ENCODE measurements at places on chromosomes 6 and 20.

DNA sequence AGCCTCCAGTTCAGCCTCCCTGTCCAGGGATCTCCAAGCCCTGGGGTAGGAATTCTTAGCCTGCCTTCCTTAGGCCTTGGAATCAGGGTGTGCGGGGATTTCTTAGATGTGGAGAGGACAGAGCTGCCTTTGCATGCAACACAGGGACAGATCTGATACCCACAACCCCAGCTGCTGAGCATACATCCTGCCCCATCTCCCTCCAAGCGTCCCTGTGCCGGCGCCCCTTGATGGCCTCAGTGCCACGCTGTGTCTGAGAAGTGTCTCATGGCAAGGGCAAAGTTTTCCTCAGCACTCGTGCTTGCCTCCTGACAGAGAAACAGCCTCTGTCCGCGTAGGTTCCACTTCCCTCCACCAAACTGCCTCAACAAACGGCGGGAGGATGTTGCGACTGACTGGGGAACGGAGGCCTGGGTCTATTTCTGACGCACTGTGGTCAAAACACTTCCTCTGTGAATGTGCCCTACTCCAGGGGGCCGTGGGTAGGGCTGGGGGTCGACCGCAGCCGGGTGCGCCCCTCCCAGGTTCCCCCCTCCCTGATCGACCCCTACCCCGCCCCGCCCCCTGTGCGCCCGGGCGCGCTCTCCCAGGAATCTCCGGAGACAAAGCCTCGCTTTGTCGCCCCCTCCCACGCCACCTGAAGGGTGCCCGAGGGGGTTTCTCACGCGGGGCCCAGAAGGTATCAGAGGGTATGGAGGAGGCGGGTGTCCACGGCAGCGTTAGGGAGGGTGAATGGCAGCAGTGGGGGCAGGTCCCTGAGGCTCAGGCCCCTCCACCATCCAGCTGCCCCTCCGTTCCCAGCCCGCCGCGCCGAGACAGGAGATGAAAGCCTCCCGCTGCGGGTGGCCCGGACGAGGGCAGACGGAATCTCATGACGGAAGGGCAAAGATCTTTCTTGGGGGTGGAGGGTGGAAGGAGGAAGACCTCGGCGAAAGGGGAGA lies 806 bp downstream of the MICAL1 start:
- no peak for DNase-seq

DNA sequence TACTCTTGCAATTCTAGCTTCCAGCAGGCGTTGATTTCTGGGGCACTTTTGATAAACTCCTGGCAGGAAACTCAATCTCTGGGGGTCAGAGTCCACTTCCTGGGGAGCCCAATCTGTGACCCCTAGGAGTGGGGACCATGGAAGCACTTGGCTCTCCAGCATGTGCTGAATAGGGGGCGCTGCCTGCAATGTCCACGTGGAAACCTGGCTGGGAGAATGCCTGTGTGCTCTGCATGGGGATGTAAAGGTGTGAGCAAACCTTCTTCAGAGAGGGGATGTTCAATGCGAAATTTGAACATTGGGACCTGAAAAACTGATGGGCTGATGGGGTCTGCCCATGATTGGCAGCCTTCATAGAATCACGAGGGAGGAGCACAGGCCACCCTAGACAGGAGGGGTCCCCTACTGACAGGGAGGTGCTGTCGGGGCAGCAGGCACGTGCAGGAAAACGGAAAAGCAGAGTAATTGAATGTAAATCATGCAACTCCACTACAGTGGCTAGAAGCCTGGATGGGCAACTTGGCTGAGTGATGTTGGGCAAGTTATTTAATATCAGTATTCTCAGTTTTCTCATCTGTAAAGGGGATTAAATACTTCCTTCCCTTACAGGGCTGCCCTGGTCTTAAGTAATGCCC lies 47.8 kb downstream of the CEP43 start:
- no peak for DNase-seq

- no peak for DNase-seq
Observed at GRCh38 chr20:61874421-61875068, 191.1 kb downstream of the TAF4 start.

DNA sequence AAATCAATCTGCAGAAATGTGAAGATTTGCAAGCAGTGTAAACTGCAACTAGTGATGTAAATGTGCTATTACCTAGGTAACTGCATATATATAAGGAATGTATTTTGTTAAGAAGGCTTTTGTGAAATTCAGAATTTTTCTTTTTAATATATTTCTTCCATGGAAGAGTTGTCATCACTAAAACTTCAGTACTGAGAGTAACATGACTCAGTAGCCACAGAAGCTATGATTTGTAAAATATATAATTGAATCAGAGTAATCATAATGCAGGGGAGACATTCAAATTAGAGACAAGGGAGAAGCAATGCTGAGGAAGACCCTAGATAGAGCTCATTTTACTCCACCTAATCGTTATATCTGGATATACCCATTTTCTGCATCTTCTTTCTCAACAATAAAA lies 141.7 kb downstream of the ADGRG6 start:
- no peak for DNase-seq

GRCh38 chr6:88368071-88368787 lies 202.1 kb upstream of the CNR1 start:
- DNase-seq: no peak

- no peak for DNase-seq
Observed at GRCh38 chr20:40948465-40949267, 80.0 kb upstream of the TOP1 start.

- no peak for DNase-seq
Observed at GRCh38 chr6:115667478-115668026, 393.1 kb downstream of the FRK start.

GRCh38 chr6:72288592-72288991 lies 333.3 kb upstream of the KCNQ5 start:
- DNase-seq: no peak

DNA sequence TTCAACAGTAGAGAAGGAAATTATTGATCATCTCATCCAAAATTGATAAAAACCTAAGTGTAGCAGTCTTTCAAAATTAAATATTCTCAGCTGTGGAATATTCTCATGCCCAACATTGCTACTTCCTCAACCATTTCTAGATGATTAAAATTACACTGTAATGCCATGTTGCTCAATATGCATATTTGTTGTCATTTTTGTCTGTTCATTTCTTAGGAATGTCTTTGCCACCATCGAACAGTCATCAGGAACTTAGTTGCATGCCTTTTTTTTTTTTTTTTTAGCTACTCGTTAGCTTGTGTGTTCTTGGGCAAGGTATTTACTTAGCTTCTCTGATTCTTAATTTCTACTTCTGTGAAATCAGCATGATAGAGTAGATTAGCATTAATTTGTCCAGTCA lies 188.6 kb downstream of the DTNBP1 start:
- no peak for DNase-seq

GRCh38 chr6:3263096-3263495 lies 4.3 kb downstream of the PSMG4 start:
- no peak for DNase-seq

GRCh38 chr20:56630086-56630493 lies 984 bp downstream of the TFAP2C start:
- DNase-seq: no peak

DNA sequence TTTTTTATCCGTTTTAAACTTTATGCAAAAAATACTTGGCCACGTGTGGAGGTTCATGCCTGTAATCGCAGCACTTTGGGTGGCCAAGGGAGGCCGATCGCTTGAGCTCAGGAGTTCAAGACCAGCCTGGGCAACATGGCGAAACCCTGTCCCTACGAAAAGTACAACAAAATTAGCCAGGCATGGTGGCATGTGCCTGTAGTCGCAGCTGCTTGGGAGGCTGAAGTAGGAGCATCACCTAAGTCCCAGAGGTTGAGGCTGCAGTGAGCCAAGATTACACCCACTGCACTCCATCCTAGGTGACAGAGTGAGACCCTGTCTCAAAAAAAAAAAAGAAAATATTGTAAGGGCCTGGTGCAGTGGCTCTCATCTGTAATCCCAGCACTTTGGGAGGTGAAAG lies 45.0 kb downstream of the CSE1L start:
- DNase-seq: no peak

- DNase-seq: no peak
Observed at GRCh38 chr20:24439737-24440387, 29.6 kb upstream of the SYNDIG1 start.

GRCh38 chr6:34366639-34366921 lies 25.9 kb downstream of the NUDT3 start:
- no peak for DNase-seq

GRCh38 chr20:64261138-64261537 lies 5.6 kb downstream of the PCMTD2 start:
- DNase-seq: peak; percentile 84

- DNase-seq: no peak
Observed at GRCh38 chr20:53263554-53264438, 291.6 kb downstream of the TSHZ2 start.

DNA sequence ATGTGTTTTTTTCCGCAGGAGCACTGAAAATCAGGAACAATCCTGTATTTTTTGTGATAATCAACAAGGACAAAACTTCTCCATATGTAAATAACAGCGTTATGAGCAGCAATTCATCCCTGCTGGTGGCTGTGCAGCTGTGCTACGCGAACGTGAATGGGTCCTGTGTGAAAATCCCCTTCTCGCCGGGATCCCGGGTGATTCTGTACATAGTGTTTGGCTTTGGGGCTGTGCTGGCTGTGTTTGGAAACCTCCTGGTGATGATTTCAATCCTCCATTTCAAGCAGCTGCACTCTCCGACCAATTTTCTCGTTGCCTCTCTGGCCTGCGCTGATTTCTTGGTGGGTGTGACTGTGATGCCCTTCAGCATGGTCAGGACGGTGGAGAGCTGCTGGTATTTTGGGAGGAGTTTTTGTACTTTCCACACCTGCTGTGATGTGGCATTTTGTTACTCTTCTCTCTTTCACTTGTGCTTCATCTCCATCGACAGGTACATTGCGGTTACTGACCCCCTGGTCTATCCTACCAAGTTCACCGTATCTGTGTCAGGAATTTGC lies at the start of gene TAAR6:
TAAR6 (plus strand) TSS at position 102 of the 557 bp plus-strand sequence; CDS start at position 102, 0 bp downstream.
- DNase-seq: no peak

DNA sequence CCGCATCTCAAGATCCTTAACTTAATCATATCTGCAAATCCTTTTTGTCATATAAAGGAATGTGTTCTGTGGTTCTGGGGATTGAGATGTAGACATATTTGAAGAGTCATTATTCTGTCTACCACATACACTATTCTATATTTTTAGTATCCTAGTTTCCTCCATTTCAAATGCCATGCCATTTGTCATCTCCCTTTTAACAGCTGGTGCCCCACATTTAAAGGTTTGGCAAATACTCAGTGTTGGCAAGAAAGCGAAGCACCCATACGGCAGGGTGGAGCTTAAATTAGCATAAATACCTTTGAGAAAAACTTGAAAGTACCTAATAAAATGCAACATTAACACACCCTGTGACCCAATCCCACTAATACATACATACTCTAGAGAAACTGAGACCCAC lies 31.7 kb downstream of the PAK5 start:
- DNase-seq: no peak

DNA sequence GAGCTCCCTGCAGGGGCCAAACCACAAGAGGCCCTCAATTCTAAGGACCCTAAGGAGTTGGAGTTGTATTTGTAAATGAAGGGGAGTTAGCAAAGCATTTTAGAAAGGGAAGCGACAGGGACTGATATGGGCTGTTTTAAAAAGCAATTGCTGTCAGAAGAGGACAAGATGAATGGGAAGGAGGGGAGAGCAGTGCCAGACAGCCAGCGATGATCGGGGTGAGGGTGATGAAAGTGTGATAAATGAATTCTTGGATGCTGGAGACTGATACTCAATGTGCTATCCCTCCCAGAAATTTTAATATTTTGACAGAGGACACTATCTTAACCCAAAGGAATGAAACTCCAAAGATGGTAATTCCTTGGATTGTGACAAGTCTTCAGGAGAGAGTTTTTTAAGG lies 289.2 kb downstream of the CLIC5 start:
- no peak for DNase-seq

GRCh38 chr6:32857156-32857891 lies 3.3 kb downstream of the PSMB9 start:
- no peak for DNase-seq

GRCh38 chr6:108800427-108800864 lies 47.8 kb upstream of the ARMC2 start:
- DNase-seq: no peak

All from dermis microvascular lymphatic vessel endothelial cell (primary cell).